NCI-H1105 (cell line): ENCODE measurements at places on chromosomes 5 and 9.

DNA sequence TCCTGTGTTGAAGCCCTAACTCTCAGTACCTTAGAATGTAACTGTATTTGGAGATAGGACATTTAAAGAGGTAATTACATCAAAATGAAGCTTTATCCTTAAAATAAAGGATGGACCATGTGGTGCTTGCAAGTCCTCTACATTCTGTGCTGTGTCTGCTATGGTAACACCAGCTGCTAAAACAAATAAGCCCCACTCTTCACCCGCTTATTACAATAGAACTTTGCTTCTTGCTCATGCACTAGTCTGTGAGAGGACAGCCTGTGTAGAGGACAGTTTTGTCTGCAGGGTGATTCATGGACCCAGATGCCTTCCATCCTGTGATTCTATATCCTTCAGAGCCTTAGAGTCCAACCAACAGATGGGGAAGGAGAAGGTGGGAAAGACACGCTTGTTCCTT lies 12.5 kb upstream of the IGFBPL1 start:
- no peak for DNase-seq

- no peak for DNase-seq
These were observed 6.6 kb upstream of the ASPN start for GRCh38 chr9:92488681-92489550.

GRCh38 chr9:115071176-115071575 lies 46.8 kb downstream of the TNC start:
- no peak for DNase-seq

DNA sequence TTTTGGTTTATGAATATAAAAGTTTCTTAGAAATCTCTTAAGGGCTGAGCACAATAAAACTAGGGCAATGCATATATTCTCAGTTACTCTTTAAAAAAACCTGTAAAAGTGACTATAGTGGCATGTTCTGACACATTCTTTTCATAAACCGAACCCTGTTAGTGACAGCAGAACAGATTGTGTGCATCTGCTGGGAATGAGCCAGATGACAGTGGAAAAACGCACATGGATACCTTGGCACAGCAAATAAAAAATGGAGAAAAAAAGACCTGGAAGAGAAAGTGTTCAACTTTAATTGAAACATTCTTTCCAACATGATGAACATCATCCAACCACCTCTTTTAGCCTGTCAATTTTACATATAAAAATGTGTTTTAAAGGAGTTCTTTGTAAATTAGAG lies 12.7 kb downstream of the MEF2C start:
- no peak for DNase-seq

DNA sequence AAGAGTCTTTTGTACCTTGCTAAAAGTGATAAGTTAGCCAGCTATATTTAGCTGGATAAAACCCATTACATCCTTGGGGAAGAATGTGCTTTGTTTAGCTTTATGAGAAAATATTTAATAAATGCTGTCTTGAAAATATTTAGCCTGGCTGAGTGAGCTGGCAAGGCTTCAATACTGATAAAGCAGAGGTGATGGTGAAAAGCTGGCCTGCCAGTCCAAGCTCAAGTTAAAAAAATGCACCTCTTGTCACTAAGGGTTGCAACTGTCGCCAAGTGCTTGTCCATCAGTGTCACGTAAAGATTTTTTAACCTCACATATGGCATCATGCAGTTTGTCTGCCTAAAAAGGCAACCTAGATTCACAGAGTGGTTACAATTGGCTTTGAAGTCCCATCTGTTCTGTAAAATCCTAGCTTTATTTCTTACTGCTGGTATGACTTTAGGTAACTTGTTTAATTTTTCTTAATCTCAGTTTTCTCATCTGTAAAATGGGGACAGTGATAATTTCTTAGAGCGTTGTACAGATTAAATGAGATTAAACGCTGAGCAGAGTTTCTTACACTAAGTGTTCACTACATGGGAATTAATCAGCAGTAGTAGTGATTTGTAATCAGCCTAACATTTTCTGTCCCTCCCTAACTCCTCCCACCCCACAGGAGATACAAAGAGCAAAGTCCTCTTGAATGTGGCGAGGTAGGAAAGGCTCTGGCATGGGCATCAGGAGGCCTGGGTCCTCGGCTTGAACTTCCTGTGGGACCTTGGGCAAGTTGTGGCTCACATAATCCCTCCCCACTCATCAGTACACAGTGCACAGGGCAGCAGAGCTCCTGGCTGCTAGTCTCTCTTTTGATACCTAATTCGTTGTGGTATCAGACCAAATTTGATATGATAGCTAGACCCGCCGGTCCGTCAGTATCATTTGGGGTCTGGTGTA lies 48.7 kb downstream of the PIK3R1 start:
- DNase-seq = no peak

DNA sequence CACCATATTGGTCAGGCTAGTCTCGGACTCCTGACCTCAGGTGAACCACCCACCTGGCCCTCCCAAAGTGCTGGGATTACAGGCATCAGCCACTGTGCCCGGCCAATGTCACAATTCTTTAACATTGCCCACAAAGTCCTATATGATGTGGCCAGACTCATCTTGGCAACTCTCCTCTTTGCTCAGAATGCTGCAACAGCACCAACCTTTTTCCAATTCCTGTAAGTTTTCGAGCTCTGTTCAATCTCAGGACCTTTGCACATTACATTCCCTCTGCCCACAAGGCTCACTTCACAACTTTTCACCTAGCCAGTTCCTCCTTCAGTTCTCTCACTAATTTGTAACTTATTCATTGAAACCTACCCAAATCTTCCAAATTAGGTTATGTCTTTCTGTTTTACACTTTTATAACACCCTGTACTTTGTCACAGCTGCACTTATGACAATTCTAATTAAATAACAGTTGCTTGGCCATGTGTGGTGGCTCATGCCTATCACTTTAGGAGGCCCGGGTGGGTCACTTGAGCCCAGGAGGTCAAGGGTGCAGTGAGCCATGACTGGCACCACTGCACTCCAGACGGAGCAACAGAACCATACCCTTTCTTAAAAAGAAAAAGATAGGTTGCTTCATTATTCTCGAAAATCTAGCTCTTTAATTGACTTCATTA lies 30.9 kb upstream of the GLDC start:
- no peak for DNase-seq
